Heart left ventricle (tissue), 16 donors: ENCODE measurements at places on chromosomes 2 and 18.

DNA sequence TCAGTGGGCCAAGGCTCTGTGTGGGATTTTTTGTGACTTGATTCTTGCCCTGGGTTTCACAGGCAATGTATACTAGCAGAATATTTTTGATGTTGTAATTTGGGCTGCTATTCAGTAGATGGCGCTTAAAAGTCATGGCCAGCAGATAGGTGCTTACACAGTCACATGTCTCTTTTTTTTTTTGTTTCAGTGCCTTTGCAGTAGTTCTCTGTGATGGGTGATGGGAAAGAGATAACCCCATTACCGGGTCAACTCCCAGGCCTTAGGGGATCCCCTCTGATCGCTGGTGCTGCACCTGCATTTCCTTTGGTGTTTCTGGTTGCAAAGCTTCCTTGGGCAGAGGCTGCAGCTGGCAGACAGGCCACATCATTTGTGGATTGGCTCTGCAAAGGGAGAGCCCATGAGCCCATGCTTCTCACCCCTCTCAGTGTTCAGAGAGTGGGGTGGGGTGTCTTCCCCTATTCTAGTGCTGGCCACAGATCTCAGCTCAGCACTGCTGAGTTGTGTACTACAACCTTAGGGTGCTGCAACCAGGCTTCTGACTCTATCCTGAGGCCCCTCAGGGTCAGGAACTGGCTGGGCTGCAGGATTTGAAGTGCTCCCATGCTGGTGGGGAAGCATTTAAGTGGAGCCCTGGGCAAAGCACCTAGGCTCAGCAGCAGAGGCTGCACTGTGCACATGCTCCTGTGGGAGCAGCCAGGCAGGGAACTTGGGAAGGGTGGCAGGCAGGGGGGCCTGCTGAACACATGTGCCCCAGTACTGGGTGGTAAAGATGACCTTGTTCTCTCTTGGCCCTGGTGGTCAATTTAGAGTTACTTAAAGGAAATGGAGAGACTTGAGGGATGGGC, 219.8 kb upstream of the SPHKAP start:
- no peak for DNase-seq

DNA sequence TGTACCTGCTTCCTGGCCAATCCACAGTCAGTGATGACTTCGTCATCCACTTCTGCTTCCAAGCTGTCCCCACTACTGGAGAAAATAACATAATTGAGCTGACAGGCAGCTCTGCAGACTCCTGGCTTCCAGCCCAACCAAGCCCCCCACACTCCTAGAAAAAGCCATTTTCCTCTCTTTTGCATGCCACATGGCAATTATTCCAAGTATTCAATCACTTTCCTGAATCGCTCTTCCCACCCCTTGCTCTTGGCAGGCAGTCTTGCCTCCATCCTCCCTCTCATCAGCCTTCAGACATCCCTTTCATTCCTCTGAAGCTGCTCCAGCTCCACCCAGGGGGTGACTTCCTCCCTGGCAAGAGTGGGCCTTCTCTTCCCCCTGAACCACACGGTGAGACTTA, 14.3 kb upstream of the ST8SIA5 start:
- DNase-seq: no peak

- DNase-seq: no peak
These were observed 261.4 kb downstream of the TWIST2 start for GRCh38 chr2:239109041-239109927.

DNA sequence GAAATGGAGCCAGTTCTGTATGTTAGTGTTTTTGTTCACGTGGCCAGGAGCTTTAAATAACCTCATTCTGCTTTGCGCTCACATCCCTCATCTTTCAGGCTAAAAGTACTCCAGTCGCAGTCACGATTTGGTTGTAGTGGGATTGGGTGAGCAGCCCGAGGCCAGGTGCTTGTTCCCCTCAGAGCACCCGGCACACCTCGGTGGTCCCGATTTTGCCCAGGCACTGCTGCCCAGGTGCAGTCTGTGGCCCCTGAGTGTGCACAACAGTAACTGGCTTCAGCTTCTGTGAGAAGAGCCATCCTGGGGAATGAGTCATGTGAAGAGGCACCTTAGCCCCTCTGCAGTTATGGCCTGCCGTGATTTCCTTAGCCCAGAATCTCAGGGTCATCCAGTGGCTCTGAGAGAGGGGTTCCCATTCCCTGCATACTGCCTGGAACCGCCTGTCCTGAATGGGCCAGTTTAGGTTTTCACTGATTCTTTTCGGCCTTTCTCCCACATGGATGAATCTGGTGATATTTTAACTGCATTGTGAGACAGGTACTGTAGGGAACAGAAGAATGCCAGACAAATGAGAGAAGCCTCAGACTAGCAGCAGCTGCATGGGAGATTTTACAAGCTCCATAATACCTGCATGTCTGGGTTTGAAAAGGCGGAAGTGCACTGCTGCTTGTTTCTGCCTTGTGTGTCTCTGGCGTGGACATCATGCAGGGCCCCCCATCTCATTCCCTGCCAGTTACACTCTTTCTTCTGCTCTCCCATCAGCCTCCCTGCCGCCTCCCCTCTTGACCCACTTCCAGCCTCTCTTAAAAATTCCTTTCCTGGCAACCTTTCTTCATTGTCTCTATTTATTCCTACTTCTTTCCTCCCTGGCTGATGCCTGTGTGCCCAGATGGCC, 33.5 kb downstream of the IMPA2 start:
- no peak for DNase-seq

- peak; percentile 8 for DNase-seq
These were observed 41.3 kb downstream of the RTP5 start for GRCh38 chr2:241910604-241911520.

DNA sequence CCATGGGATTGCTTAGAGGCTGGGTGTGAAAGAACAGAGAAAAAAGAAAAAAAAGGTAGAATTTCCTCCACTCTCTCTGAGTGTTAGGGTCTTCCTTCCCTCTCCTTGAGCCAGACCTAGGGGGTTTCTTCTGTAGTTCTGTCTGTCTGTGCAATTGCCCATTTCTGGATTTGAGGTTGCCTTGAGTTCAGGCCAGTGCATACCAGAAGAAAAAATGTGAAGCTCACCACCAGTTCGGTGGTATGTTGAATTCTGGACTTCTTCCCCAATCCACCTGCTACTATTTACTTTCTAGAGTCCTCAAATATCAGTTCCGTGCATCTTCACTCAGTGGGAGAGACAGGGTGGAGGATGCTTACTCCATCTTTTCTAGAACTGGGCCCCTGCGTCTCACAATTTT, 15.3 kb upstream of the SELENOI start:
- no peak for DNase-seq

DNA sequence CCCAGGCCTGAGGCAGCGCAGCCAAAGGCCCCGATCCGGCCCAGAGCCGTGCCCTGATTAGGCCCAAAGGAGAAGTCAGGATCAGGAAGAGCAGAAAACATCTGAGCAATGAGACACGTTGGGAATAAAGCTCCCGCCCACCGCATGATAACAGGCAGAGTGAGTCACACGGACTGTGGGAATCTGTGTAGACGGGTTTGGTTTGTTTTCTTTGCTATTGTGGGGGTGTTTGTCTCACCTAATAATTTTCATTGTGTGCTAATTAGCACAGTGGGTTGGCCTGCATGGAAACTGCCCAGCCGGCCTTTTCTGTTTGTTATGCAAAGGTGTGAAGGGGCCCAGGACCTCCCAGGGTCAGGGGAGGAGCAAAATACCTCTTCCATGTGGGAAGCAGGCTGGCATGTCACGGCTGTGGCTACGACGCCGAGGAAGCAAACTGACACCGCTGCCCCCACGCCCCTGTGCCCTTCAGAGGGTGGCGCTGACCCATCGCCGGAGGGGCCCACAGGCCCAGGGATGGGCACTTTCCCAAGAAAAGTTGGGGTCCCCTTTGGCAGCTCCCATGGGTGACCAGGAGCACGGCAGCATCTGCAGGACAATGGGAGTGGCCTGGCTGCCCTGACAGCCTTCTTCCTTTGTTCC, 68.4 kb upstream of the CTDP1 start:
- peak; percentile 55 for DNase-seq

DNA sequence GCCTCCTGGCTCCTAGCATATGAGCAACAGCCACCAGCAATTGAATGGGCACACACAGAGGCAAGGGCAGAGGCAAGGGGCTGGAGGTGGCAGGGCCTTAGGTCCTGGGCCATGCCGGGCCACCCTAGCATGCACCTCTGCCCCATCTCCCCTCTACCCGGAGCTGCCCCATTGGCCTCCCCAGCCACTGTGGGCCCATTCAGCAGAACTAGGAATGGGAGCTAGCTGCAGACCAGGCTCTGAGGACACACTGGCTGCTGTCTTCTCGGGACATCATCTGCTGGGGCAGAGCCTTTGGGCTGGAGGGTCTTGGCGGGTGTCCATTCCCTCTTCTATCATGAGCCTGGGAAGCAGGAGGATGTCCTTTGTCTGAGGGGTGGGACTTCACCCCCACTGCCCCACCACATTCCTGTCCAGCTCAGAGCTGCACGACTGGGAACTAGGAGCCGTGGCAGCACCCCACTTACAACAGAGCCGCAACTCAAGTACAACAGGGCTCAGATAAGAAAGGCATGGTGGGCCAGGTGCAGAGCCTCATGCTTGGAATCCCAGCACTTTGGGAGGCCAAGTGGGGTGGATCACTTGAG, 800 bp downstream of the VIL1 start:
- no peak for DNase-seq

DNA sequence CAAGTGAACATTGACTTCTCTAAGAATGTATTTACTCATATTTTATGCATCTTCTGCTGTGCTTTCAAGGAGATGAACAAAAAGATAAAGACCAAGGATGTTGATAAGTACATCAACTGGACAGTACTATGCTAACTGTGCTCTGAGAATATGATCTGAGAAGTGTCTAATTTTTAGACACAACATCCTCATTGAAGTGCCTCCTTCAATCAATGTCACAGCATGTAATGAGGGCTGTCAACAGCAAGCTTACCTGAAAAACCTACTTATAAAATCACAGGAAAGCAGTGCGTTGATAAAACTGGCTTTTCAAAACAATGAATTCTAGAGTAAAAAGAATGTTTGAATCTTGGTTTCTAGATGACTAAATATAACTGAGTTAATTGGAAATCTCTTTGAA, 452.9 kb upstream of the DSEL start:
- no peak for DNase-seq

- DNase-seq: no peak
These were observed 1149.5 kb downstream of the DSC3 start for GRCh38 chr18:29892960-29893558.

DNA sequence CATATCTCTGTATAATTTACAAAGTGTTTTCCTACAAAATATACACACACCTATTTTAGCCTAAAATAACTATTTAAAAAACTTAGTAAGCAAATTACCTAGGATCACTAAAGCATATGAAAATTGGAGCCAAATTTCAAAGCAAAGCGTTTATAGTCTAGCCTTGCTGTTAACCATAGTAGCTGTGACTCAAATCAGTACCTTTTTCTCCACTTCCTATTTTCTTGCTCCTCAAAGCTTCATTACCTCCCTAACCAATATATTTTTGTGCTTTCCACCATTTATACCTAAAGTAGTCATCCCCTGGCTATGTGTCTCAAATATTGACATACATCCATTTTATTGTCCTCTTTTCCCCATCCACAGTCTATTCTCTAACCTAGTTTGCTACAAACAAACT, 73.1 kb downstream of the ERBB4 start:
- DNase-seq: no peak

- no peak for DNase-seq
These were observed 469.3 kb upstream of the ZNF804A start for GRCh38 chr2:184129073-184129472.

- no peak for DNase-seq
These were observed 111.4 kb downstream of the METTL4 start for GRCh38 chr18:2459886-2460285.

DNA sequence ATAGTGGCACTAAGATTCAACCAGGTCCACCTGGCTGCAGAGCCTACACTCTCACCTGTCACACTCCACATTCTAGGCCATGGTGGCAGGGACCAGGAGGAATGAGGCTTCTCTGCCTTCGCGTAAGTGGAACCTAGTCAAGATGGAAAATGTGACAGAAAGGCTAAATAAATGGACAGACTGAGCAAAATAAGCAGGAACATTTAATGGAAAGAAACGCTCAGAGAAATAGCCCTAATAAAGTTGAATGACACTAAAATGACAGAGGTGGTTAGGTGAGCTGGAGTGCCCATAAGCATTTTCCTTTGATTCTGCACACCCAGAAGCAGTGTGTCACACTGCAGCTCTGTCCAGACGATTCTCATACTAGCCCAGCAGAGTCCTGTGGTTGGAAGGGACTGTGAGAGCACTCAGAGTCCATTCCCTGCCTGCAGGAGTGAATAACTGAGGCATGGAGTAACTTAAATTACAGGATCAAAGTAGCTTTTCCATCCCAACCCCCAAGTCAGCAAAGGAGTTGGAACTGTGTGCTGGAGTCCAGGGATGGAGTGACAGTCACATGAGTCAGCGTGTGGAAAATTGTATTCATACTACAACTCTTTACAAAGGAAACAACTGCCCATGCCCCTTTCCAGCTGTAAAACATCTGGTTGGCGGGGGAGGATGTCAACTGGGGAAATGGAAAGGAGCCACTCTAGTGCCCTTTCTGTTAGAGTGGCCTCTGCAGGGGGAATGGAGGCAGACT, 105.4 kb upstream of the LGALSL start:
- no peak for DNase-seq

- DNase-seq: no peak
These were observed 24.2 kb upstream of the EFEMP1 start for GRCh38 chr2:55947752-55948151.

GRCh38 chr2:236576953-236577352, 7.3 kb downstream of the ACKR3 start:
- DNase-seq: no peak

- no peak for DNase-seq
These were observed 194.1 kb downstream of the ANAPC1 start for GRCh38 chr2:111689941-111690340.

DNA sequence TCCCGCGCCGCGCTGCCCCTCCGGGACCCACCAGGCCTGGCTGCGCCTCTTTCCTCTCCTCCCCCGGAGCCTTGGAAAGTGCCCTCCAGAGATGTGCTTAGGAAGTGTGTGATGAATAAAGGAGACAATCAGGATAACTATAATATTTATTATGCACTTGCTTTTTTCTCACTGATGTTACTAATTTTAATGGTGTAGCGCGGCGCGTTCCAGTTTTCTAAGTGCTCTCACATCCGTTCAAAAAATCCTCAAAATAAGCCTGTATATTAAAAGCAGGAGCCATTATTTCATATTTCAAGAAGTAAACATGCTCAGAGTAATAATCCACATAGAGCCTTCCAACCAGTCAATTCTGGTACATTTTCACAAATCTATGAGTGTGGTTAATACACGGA, 941 bp upstream of the MPPE1 start:
- DNase-seq: no peak

- DNase-seq: no peak
These were observed 3.9 kb downstream of the KCNK3 start for GRCh38 chr2:26696351-26696816.

- DNase-seq: peak; percentile 91
These were observed 902 bp upstream of the SMAD7 start for GRCh38 chr18:48951448-48952286.

DNA sequence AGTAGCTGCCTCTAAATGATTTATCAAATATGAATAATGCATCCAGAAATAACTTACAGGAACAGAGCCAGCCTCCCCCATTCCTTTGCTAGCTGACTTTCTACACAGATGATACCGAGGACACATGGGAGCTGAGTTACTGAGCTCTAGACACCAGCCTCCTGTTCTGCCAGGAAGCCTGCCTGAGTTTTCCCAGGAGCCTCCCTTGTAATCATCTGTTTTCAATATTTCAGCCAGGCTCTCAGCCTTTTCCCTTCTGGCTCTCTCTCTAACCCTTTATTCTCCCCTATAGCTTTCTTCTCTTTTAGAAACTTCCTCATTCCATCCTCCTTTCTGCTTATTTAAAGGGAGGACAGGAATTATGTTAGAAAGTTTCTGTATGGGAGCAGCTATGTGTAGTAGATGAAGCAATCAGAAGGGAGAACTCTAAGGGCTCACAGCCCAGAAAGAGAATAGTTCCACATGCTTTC, 911.6 kb downstream of the TDRD15 start:
- peak; percentile 50 for DNase-seq

- no peak for DNase-seq
These were observed 28.0 kb downstream of the RFX8 start for GRCh38 chr2:101446869-101447268.
